Ascending aorta (tissue), 2 donors: ENCODE measurements at places on chromosomes 1 and 21. TPM values are rescaled to one million over a fixed set of nuclear protein-coding genes. Genes with fewer than 3 reads are reported as not detected.

The MAP10 gene
- total RNA-seq, result 0.85 TPM

The CD1B gene
- total RNA-seq, result not detected

The ASCL5 gene
- total RNA-seq, result not detected

The CFAP45 gene
- not detected for total RNA-seq

The HEYL gene
- total RNA-seq, result 34.0 TPM

DNA sequence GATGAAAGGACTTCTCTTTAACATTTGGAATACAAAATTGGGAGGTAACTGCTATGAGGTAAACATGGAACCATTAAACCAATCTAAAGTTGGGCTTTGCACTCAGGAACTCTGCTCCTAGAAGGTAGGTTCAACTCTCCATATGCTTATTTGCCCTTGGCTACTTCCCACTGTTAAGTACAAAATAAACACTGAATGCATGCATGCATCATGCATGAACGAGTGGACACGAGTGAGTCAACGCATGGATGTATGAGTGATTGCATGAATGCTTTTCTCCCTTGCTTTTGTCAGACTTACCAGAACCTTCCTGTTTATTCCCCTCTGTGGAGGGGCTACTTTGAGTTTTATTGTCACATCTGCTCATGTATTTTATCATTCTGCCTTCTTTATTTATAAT is 42.4 kb upstream of the RUNX1 start:
- DNase-seq, result no peak
- no peak overlapping the region for H3K4me3 ChIP-seq
- H3K4me1 ChIP-seq, result no peaks in the 10 kb centered on the region
- H3K27ac ChIP-seq, result no peak overlapping the region

GRCh38 chr1:25526753-25527152 is 16.7 kb upstream of the LDLRAP1 start:
- DNase-seq, result no peak
- H3K27me3 ChIP-seq, result no peaks in the 10 kb centered on the region
- H3K4me1 ChIP-seq, result peaks cover 4% of the 10 kb centered on the region

DNA sequence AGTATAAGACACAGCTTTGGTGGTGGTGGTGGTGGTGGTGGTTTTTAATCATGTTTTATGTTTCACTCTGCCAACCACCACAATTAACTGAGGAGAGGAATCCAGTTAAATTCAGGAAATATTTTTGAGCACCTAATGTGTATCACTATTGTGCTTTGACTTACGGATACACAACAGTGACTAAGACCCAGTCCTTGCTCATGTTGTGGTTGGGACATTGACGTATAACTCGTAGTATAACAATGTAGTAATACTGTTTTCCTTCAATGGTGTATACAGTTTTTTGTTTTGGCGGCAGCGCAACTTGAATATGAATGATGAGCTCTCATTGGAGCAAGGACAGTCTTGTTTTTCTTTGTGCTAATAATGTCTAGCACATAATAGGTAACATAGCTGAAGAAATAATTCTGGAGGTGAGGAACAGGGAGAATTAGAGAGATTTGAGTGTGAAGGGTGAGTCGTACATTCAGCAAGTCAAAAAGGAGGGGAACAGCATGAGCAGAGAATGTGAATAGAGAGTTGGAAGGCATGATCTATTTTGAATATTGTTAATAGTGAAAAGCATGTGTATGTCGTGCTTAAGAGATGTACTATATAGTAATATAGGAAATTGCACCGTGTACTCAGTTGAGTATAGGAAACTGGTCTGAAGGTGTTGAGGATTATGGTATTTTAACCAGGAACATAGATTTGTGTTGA is 5.5 kb downstream of the CACYBP start:
- peaks cover 3% of the 10 kb centered on the region for H3K4me1 ChIP-seq
- H3K27me3 ChIP-seq, result no peaks in the 10 kb centered on the region
- DNase-seq, result no peak
- H3K36me3 ChIP-seq, result peaks cover 47% of the 10 kb centered on the region
- no peak overlapping the region for H3K4me3 ChIP-seq

DNA sequence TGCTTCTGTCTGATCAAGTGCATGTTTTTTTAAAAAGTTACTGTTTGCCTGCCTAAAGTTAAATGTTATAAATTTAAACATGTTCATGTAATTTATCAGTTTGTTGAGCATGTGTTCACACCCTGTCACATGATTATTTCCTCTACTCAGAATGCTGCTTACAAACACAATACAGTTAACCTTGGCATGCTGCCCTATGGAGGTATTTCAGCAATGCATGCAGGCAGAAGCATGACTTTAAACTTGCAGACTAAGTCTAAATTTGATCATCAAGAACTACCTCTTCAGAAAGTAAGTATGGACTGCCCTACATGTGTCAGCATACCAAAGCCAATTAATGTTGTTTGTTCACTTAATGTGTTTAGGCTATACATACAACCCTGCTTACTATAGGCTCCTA is 161.6 kb downstream of the LRRC40 start:
- H3K4me3 ChIP-seq, result no peak overlapping the region
- no peaks in the 10 kb centered on the region for H3K4me1 ChIP-seq
- H3K27me3 ChIP-seq, result no peaks in the 10 kb centered on the region
- no peak for DNase-seq
- no peaks in the 10 kb centered on the region for H3K36me3 ChIP-seq

GRCh38 chr1:18548643-18549042 is 67.9 kb downstream of the KLHDC7A start:
- DNase-seq, result no peak
- H3K27ac ChIP-seq, result no peak overlapping the region
- no peaks in the 10 kb centered on the region for H3K4me1 ChIP-seq
- no peaks in the 10 kb centered on the region for H3K27me3 ChIP-seq
- H3K4me3 ChIP-seq, result no peak overlapping the region

- no peak overlapping the region for H3K27ac ChIP-seq
- H3K27me3 ChIP-seq, result no peaks in the 10 kb centered on the region
These were observed 27.2 kb upstream of the TTF2 start for GRCh38 chr1:117032681-117033539.

- H3K27me3 ChIP-seq, result no peaks in the 10 kb centered on the region
- H3K36me3 ChIP-seq, result no peaks in the 10 kb centered on the region
- DNase-seq, result no peak
These were observed 185.0 kb downstream of the ZBTB18 start for GRCh38 chr1:244236101-244236500.

DNA sequence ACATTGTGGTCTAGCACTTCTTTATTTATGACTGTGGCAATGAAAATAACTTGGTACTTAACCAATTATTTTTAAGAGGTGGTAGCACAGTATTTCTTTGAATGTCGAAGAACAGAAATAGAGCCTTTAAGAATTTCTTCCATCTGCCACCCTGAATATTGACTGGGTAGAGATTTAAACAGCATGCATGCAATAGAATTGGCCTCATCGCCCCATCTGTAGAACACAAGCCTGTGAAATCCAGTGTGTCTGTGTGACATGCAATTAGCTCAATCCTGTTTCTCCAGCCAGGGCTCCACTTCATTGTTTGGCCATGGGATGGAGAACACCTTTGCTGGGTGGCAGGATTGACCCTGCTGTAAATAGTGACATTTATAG is 17.1 kb upstream of the KLHDC8A start:
- no peak overlapping the region for H3K4me3 ChIP-seq
- DNase-seq, result no peak
- peaks cover 7% of the 10 kb centered on the region for H3K4me1 ChIP-seq
- H3K27ac ChIP-seq, result peak overlapping the region; percentile 50

GRCh38 chr1:230986976-230987375 is 8.1 kb downstream of the ARV1 start:
- H3K36me3 ChIP-seq, result no peaks in the 10 kb centered on the region
- no peak overlapping the region for H3K4me3 ChIP-seq
- H3K4me1 ChIP-seq, result no peaks in the 10 kb centered on the region
- DNase-seq, result no peak
- H3K27ac ChIP-seq, result no peak overlapping the region

- no peak overlapping the region for H3K4me3 ChIP-seq
- no peaks in the 10 kb centered on the region for H3K4me1 ChIP-seq
- H3K36me3 ChIP-seq, result no peaks in the 10 kb centered on the region
- H3K27ac ChIP-seq, result no peak overlapping the region
These were observed 21.5 kb upstream of the PTPRF start for GRCh38 chr1:43509007-43509739.

DNA sequence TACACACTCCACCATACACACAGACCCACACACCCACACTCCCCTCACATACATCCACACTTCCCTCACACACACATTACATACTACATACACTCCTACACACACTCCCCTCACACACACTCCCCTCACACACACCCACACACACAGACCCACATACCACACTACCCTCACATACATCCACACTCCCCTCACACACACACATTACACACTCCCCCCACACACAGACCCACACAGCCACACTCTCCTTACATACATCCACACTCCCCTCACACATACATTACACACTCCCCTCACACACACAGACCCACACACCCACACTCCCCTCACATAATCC is 32.6 kb upstream of the SELENON start:
- DNase-seq, result no peak
- H3K36me3 ChIP-seq, result no peaks in the 10 kb centered on the region
- no peak overlapping the region for H3K27ac ChIP-seq
- no peaks in the 10 kb centered on the region for H3K27me3 ChIP-seq
- peaks cover 5% of the 10 kb centered on the region for H3K4me1 ChIP-seq

DNA sequence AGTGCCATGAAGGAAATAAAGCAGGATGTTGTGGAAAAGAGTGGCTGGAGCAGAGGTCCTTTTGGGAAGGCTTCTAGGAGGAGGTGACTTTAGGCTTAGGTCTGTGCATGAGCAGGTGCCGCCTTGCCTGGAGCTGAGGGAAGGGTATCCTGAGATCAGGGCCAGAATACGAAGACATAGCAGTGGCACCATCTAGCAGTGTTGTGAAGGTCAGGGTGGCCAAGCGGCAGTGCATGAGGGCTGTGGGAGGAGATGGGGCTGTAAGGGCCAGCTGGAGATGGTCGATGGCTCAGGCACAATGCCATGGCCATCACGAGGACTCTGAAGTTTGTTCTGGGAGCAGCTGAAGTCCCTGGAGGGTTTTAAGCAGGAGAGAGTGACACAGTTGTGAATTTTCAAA is 219.5 kb downstream of the PTPRU start:
- H3K4me1 ChIP-seq, result no peaks in the 10 kb centered on the region
- no peaks in the 10 kb centered on the region for H3K36me3 ChIP-seq
- DNase-seq, result no peak

- H3K27me3 ChIP-seq, result no peaks in the 10 kb centered on the region
- H3K4me3 ChIP-seq, result no peak overlapping the region
- no peak for DNase-seq
- H3K36me3 ChIP-seq, result no peaks in the 10 kb centered on the region
These were observed 55.9 kb downstream of the SETD4 start for GRCh38 chr21:36004441-36004840.

DNA sequence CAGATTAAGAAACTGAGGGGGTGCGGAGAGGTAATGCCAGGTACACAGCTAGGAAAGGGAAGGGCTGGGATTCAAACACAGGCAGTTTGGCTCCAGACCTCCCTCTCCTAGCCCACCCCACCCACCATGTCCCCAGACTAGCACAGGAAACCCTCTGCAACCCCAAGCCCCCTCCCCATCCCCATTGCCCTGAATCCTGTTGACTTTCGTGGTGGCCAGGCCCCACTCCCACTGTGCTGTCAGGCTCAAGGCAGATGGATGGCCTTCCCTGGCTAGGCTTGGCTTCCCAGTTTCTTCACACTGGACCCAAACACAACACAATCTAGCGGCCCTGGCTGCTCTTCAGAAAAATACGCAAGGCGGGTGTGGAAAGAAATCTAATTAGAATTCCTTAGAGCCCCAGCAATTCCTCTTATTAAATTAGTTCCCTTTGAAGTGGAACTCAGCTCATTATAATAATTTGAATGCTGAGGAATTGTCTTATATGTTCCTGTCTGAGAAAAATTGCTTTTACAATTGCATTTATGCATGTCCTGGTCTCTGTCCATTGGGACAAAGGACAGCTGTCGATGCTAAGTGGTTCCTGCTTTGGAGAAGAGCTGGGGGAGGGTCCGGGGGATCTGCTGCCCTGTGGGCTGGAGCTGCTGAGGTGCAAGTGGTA is 97.4 kb downstream of the SYF2 start:
- H3K27me3 ChIP-seq, result no peaks in the 10 kb centered on the region
- no peaks in the 10 kb centered on the region for H3K36me3 ChIP-seq
- no peak for DNase-seq

DNA sequence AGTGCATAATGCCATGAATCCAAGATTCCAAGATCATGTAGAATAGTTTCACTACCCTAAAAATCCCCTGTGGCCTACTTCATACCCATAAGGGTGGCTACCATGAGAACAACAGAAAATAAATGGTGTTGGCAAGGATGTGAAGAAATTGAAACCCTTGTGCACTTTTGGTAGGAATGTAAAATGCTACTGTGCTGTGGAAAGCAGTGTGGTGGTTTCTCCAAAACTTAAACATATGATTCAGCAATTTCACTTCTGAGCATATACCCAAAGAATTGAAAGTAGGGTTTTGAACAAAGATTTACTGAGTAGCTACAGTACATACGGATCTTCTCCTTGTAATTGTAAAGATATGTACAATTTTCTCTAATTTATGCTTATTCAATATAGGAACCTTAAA is 16.0 kb downstream of the FNBP1L start:
- no peaks in the 10 kb centered on the region for H3K27me3 ChIP-seq
- no peaks in the 10 kb centered on the region for H3K4me1 ChIP-seq
- DNase-seq, result no peak
- H3K36me3 ChIP-seq, result no peaks in the 10 kb centered on the region
- H3K4me3 ChIP-seq, result no peak overlapping the region
- no peak overlapping the region for H3K27ac ChIP-seq

GRCh38 chr1:44634606-44635189 is 39.6 kb downstream of the TMEM53 start:
- peaks cover 12% of the 10 kb centered on the region for H3K4me1 ChIP-seq
- H3K27ac ChIP-seq, result no peak overlapping the region
- DNase-seq, result no peak
- peaks cover 52% of the 10 kb centered on the region for H3K36me3 ChIP-seq
- no peak overlapping the region for H3K4me3 ChIP-seq
- no peaks in the 10 kb centered on the region for H3K27me3 ChIP-seq

- H3K27ac ChIP-seq, result peak overlapping the region; percentile 52
- no peak overlapping the region for H3K4me3 ChIP-seq
- peaks cover 24% of the 10 kb centered on the region for H3K36me3 ChIP-seq
- no peaks in the 10 kb centered on the region for H3K4me1 ChIP-seq
These were observed 65.2 kb upstream of the DIP2A start for GRCh38 chr21:46393451-46393940.

- no peaks in the 10 kb centered on the region for H3K27me3 ChIP-seq
- DNase-seq, result no peak
These were observed 115.0 kb upstream of the BACE2 start for GRCh38 chr21:41052820-41053555.
